CD4-positive, alpha-beta T cell (primary cell): ENCODE measurements at places on chromosomes 5 and 9.

DNA sequence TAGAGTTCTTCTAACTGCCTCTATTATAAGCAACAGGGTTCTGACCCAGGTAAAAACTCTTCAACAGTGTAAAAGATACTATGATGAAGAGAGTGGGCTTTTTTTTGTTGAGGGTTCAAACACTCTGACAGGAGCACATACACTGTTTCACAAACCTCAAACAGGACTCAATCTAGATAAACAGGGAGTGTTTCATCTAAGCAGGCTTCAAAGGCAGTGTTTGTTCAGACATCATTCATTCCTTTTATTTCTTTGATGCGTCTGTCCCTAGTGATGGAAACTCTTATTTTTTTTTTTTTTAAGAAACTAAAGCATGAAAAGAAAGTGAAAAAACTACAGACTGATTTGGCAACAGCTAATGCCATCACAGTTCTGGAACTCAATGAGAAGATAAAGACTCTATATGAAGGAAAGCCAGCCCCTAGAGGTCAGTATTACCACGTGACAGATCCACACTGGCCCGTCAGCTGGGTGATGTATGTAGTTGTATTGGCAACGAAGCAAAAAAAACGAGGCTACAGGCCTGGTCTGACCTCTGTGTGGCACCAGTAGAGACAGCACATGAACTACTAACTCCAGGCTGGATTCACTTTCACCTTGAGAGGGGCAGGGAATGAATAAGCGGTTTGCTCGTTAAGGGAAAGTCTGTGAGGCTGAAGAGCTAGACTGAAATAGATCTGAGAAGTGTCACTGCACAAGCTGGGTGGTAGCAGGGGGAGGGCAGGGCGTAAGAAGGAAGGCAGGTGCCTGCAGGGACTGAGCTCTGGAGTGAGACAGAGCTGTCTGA lies 172.2 kb downstream of the CCDC192 start:
- peak; percentile 31 for DNase-seq

DNA sequence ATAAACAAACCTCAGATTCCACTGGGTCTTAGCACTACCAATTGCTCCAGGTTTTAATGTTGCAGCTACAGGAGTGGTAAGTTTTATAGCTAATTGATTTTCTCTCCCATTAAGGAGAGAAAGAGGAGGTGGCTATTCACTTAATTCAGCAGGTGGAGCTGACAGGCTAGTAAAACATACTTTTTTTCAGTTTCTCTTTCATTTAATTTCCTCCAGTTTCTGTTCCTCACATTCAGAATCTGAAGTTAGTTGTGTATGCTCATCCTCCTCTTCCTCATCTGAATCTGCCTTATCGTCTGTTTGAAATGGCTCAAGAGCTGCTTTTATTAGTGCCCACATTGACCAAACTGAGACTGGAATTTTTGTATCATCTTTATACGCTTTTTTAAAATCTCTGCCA lies 98.0 kb downstream of the PLPPR1 start:
- DNase-seq, result no peak

- no peak for DNase-seq
Observed at GRCh38 chr5:41416336-41416735, 94.1 kb downstream of the PLCXD3 start.

GRCh38 chr9:138067613-138068367 lies 190.2 kb downstream of the CACNA1B start:
- no peak for DNase-seq

GRCh38 chr5:136155761-136156160 lies 23.1 kb downstream of the SMAD5 start:
- DNase-seq, result no peak

GRCh38 chr9:126536131-126536530 lies 77.6 kb upstream of the LMX1B start:
- DNase-seq, result no peak

- DNase-seq, result no peak
Observed at GRCh38 chr9:86598411-86599239, 244.4 kb upstream of the TUT7 start.

DNA sequence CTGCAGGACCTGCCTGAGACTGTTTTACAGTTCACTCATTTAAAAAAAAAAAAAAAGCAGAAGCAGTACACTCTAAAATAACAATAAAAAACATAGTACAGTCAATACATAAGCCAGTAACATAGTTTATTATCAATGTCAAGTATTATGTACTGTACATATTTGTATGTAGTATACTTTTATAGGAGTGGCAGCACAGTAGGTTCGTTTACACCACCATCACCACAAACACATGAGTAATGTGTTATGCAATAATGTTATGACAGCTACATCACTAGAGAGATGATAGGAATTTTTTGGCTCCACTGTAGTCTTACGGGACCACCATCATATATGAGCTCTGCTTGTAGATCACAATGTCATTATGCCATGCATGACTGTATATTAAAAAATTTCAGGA lies 462.8 kb downstream of the ISL1 start:
- DNase-seq, result no peak

- DNase-seq, result no peak
Observed at GRCh38 chr5:122083535-122083934, 5.5 kb upstream of the LOX start.

DNA sequence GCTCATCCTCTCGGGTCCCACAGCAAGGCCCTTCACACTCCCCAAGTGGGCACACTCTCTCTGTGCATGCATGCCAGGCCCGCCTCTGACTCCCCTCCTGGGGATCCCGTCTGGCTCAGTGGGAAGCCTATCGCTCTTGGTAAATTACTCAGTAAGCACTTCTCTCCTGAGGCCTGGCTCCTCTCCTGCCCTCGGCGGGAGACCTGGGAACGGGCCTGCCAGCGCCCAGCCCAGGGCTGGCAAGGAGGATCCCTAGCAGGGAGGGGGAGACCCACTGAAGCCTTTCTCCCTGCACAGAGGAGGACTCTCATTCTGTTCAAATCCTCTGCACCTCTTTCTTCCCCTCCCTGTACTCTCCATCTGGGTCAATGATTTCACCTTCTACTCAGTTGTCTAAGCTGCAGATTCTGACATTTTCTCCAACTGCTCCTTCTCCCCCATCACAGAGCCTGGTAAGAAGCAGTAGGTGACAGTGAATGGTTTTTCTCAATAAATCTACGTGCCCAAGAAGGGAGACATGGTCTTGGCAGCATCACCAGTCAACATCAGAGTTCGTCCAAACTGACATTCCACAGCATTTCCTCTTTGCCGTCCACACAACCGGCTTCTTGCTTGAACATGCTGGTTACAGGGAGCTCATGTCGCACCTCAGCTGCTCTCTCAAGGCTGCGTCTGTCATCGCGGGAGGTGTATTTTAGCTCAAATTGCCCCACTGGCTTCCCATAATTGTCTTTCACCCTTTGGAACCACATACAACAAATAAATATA lies 81.9 kb downstream of the GPR21 start:
- DNase-seq, result no peak

DNA sequence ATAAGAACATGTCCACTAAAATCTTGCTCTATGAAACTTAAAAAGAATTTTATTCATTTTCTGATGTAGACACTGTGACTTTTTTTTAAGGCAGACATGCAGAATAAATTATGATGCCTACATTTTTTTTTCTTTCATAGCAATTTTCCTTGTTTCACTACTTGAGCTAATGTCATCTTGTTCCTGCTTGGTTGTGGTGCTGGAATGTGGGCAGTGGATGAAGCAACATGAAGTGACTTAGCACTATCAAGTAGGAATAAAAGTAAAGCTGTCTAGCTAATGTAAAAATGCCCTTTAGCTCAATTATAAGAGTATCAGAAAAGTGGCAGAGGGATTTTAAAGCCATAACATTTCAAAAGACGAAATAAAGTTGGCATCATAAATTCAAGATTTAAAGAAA lies 191.0 kb downstream of the ADAMTS6 start:
- DNase-seq, result no peak

DNA sequence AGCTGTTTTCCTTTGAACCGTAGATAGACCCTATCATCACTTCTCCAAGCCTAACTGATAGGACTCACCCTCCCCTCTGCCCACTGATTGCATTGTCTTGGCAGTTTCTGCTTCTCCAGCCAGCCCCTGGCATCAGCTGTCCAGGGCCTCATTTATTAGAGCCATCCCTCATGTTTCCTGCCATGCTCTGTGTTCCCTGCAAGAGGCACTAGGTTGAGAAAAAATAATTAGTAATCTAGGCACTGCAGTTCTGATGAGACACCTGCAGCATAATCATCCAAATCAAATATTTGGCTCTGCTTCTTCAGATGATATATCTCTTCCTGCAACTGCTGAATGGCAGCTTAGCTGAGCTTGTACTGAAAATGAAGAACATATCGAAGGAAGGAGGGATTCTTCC lies 303.0 kb upstream of the TLE4 start:
- DNase-seq, result no peak

DNA sequence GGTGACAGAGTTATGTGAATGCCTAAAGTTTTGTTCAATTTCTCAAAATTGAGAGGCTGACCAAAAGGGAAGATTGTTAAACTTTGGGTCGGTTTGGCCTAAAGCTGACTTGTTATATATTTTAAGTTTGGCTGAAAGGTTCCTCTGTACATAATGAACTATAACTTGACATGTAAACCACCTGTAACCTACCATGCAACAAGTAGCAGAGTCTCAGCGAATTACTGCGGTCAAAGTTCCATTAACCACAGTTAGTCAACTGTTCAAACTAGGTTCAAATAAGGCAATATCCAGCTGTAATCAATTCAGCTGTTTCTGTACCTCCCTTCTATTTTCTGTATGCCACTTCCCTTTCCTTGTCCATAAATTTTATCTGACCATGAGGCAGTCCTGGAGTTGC lies 325.1 kb upstream of the NMUR2 start:
- no peak for DNase-seq

DNA sequence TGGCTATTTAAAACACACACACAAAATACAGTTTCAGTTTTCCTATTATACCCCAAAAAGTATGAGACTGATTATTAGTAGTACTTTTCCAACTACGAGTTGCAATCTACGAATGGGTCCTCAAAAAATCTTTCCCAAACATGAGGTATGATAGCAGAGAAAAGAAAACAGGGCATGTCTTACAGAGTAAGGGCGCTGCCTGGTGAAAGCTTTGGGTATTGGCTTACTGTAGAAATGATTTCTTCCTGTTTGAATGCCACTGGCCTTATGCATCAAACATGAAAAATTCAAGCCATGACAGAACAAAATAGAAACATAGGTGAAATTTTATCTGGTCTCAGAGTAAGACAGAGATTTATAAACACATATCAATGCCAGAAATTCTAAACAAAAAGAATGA lies 448.0 kb downstream of the SPOCK1 start:
- no peak for DNase-seq

DNA sequence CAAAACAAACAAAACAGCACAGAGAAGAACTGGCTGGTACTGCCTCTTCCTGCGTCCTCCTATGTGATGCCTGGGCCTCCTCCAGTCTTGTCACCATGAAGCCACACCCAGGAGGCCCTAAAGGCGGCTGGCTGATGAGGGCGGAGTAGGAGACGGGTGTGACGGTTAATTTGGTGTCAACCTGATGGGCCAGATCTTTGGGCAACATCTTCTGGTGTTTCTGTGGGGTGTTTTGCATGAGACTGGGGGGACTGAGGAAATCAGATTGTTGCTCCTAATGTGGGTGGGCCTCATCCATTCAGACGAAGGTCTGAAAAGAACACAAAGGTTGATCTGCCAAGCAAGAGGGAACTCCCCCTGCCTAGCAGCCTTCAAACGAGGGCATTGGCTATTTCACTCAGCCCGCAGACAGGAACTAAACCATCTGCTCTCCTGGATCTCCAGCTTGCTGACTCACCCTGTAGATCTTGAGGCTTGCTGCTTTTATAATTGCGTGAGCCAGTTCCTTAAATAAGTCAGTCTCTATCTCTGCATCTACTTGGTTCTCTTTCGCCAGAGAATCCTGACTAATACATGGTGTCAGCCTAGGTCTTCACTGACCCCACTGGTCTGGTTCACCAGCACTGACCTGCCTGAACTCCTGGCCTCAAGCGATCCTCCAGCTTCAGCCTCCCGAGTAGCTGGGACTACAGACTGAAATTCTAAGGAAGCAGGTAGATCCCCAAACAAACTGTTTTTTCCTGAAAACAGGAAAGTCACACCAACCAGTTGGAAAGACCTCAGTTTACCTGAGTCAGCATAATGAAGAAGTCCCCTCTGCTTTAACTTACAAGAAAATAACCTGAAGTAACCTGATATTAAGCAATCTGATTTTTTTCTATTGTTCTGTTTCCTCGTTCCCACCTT lies 12.8 kb upstream of the ZFP62 start:
- no peak for DNase-seq

- DNase-seq, result no peak
Observed at GRCh38 chr9:127128341-127129072, 6.1 kb upstream of the ANGPTL2 start.

GRCh38 chr5:1925111-1926070 lies 42.7 kb upstream of the IRX4 start:
- no peak for DNase-seq

- DNase-seq, result no peak
Observed at GRCh38 chr9:30172206-30172605, 2212.2 kb upstream of the ACO1 start.

DNA sequence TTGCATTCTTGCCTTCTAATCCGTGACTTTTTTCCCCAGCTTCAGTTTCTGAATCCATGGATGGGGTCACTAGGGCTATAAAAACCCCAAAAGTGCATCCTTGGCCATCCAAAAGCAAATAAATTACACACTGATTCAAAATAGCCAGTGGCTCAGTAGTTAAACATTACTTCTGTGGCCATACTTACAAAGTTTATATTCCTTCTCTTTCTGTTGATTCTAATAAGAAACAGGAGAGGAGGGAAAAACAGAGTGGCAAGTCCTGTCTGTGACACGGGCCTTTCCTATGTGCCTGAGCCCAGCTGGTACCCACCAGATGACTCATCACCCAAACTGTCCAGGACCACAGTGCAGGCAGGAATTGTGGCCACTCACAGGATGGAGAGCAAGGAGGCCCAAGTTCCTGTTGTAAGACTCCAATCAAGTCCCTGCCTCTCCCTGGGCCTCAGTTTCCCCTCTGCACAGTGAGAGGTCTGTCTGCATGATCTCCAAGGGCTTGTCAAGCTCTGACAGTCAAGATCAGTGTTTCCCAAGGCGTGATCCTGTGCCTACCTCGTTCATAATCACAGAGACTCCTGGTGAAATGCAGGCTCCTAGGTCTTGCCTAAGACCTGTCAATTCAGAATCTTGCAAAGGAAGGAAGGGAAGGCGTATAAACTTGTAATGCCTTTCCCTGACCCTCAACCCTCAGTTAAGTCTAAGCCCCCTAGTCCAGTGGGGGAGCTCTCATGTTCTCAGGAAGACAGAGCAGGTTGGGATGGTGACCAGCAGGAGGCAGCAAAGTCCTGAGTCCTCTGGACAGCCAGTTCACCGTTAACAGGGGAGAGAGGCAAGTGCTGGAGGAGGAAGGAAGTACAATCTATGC lies 29.5 kb downstream of the TNIP1 start:
- DNase-seq, result peak; percentile 85

GRCh38 chr9:20356403-20357036 lies 265.8 kb downstream of the MLLT3 start:
- DNase-seq, result peak; percentile 68

DNA sequence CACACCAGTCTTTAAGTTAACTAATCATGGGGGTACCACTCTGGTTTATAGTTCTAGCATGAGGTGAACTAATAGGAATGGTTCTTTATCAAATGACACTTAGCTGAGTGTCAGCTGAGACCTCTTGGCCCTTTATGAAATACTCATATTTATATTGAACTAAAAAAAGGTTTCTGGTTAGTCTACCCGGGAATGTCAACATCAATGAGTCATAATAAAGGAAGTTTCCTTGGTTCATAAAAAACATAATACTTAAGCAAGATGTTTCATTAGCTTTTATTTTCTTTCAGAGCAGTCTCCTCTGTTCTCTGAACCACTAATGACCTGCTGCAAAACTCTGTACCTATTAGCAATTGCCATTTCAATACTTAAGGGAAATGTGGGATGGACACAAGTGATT lies 13.7 kb downstream of the DAB2 start:
- DNase-seq, result no peak

GRCh38 chr9:111992523-111992922 lies 95.9 kb downstream of the UGCG start:
- no peak for DNase-seq
